RPMI7951 (cell line): ENCODE measurements at places on chromosomes 11 and 22.
A peak's percentile ranks its signal among the peaks of the same experiment; 100 is the strongest.

- no peak for DNase-seq
Observed at GRCh38 chr22:37822079-37822833, 926 bp upstream of the GALR3 start.

DNA sequence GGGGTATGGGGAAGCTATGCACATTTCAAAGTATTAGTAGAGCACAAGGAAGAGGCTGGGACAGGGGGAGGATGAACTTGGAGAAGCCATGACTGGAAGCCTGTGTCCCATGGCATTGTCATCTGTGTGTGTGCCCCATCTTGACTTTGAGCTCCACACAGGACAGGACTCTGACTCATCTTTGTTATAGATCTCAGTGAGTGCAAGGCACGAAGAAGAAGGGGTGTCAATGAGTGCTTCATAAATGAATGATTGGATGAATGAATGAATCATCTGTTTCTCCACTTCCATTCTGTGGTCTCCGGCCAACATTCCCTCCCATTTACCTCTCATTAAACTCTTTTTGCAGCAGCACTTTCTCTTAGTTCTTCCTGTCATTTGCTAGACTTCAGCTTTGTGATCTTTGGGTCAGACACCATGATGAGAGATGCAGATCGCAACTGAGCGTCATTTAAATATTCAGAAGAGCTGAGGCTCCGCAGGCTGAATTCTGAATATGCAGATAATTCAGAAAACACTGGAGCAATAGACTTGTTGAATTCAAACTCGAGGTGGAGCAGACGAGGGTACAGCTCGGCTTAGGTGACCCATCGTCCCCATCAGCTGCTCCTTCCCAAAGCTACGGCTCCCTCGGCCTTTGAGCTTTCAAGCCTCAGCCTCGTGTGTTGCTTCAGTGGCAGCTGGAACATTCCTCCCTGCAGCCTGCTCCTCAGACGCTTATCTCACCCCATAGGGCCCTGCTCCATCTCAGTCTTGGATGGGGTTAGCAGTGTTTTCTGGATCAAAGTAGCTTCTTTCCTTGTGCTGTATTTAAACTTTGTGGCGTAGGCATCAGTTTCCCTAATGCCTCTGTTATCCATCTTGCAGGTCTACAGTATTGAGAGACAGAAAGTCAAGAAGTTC lies 30.8 kb downstream of the APOL3 start:
- peak; percentile 24 for DNase-seq

DNA sequence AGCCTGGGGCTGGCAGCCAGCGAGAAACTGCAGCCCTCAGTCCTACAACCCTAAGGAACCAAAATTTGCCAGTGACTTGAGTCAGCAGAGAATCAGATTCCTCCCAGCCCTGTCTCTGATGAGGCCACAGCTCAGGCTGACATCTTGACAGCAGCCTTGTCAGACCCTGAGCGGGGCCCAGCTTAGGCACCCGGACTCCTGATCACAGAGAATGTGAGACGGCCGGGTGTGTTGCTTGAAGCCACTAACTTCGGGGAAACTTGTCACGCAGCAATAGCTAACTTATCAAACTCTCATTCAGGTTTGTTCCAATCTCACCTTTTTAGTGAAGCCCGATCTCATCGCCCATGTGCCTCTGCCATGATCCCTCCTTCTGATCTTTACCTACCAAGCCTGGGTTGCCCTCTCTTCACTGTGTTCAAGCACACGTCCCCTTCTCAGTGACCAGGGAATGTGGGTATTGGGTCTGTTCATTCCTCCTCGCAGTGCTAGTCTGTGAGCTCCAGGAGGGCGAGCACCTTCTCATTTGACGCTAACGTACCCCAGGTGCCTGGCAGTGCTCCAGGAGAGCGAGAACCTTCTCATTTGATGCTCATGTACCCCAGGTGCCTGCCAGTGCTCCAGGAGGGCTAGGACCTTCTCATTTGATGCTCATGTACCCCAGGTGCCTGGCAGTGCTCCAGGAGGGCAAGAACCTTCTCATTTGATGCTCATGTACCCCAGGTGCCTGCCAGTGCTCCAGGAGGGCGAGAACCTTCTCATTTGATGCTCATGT lies 280.7 kb downstream of the BRD1 start:
- DNase-seq = no peak

GRCh38 chr11:27910186-27910931 lies 197.6 kb downstream of the KIF18A start:
- peak; percentile 86 for DNase-seq

GRCh38 chr22:41739576-41739975 lies 40.3 kb downstream of the MEI1 start:
- no peak for DNase-seq

DNA sequence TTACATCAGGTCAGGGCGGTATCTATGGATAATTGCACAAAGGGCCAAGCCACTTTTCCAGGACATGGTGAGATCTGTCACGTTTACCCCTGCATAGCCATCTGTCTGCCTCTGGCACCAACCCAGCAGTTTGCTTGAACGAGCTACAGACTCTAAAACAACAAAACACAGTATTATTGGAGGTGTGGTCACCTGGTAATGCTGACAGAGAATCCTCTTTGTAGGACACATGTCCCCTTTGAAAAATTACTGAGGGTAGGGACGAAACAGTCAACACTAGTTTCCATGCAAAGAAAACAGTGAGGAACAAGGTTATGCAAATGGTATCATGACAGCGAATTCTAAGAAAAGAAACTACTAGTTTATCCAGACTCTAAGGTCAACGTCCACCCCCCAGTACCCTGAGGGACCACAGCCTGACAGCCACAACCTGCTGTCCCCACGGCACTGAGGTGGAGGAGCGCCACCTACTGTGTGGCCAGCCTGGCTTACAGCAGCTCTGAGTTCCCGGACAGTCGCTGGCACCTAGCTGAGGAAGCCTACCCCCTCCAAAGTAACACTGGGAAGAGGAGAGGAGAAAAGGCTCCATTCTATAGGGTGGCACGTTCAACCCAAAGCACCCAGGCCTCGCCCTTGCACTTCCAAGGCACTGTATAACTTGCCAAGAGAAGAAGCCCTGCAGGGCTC lies 117.4 kb upstream of the BID start:
- no peak for DNase-seq

DNA sequence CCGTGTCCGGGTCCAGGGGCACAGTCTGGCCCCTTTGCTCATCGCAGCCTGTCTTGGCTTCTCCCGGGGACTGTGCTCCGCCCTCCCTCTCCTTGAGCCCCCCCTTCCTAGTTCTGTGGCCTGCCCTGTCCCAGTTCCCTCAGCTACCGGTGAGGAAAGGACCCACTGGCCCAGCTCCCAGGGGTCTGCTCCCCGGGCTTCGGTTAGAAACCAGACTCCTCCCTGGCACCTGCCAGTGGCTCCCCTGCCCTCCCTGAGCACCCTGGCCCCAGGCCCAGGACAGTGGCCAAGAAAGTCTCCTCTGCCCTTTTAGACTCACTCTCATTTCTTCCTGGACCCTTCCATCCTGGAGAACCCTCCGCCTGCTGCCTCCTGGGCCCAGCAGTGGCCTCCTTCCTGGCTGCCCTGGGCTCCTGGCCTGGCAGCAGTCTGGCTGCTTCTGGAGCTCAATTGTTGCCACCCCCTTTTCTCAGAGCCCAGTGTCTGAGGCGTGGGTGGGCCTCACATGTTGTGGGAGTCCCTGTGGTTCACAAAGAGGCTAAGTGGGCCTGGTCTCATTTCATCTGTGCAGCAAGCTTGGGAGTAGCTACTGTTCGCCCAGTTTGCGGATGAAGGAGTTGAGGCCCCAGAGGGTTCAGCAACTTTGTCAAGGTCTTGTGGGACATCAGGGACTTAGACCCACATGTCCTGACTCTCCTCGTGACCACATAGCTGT lies 12.6 kb downstream of the PRDM11 start:
- DNase-seq = no peak

- DNase-seq = no peak
Observed at GRCh38 chr11:24637520-24637919, 140.7 kb downstream of the LUZP2 start.

DNA sequence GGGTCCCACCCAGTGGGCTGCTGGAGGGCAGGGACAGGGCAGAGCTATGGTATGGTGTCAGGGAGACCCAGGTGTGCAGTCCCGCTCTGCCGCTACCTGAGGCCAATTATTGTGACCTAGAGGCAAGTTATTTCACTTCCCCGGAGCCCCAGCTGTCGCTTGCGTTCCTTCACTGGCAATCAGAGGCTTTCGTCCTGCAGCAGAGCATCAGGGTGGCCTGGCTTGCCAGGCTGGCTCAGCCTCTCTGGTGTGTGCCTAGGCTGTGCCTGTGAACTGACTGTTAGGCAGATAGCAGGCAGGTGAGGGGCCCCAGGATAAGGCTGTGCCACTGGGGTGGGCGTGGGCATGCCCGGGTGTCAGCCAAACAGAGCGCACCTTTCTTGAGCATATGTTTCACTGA lies 31.4 kb downstream of the GLB1L2 start:
- no peak for DNase-seq

GRCh38 chr11:10970926-10971325 lies 113.1 kb upstream of the ZBED5 start:
- no peak for DNase-seq

DNA sequence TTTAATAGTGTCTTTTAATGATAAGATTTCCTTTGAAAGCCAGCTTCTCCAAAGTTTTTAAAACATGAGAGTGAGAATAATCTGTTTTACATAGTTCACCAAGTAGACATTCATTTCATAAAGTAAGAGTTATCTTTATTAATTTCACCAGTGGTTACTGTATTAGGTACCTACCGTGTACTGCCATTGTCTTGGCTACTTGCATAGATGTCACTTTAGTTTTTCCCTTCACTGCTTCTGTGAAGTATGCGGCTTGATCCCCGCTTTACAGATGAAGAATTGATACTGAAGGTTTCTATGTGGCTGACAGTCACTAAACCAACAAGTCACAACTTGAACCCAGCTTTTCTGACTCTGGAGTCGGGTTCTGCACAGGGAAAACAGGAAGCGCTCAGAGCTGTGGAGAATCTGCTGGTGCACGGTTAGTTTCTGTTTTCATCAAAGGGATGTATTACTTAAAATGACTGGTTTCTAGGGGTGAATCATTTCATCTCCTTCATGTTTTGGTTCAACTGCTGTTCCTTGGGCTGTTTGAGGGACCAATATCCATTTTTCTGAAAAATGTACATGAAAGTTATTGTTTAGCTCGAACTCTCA lies 39.3 kb upstream of the MYO18B start:
- no peak for DNase-seq

- peak; percentile 65 for DNase-seq
Observed at GRCh38 chr11:27319072-27319471, 43.9 kb downstream of the CCDC34 start.

DNA sequence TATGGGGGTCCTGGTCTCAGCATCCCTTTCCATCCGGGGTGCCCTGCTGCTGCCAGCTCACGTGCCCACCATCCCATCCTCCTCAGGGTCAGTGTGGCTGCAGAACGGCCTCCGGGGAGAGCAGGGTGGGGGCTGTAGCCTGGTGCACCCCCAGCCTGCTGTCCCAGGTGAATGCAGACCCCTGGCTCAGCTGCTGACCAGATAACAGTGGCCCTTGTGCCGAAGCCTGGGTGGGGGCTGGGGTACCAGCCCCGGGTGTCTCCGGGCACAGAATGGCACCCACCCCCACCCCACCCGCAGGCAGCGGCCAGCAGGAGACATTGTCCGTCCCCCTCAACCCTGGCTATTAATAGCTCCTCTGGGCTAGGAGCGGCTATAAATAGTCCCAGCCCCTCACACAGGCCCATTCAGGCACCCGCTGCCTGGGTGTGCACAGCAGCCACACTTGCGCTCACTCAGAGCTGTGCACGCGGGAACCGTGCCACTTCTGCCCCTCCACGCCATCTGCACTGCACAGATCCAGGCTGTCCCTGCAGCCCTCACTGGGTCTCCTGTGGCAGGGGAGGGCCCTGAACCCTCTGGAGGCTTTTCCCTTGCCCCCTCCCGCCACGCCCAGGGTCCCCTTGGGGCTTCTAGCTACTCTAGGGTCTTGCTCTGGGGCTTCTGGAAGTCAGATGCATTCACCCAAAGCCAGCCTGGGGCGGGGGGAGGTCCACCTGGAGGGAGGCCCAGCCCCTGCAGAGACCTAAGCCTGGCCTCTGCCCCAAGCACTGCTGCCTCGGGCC lies 18.7 kb downstream of the CRELD2 start:
- DNase-seq = no peak

- no peak for DNase-seq
Observed at GRCh38 chr11:60769273-60769672, 12.6 kb downstream of the MS4A15 start.

DNA sequence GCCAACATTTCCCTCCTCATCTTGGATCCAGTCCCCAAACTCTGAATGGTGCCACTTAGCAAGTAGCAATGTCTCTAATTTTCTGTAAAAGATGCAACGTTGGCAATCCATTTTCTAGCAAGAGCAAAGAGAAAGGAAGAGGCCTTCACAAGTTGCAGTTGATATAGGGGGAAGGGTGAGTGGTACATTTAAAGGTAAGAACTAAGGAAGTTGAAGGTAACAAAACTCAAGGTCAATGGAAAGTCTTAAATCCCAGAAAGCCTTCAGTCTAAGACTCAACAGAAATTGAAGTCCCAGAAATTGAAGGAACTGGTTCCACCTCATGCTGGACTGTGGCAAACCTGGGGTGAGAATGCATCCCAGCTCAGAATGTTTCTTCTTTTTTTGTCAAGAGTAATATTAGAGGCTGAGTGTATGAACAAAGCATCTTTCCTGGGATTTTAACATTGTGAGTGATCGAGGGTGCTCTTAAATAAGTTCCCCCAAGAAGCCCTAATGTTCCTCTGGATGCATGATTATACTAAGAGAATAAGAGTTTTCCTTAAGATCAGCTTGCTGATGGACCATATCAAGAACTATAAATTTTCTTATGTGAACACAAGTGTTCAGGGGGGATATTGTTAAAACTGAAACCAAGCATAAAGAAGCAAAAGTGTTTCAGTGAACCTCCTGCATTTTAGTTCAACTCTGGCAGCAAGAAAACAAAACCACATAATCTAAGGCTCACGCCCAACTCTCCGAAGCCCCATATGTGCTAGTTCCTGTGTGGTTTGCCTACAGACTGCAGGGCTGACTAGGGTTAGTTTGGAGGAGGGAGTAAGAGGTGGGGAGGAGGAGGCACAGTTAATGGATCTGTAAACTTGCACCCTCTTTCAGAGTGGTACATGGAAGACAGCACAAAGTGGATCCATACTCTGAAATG lies at the start of gene GRAP2:
Gene GRAP2, plus strand, starts transcription at position 779 of the 922 bp plus-strand sequence. CDS start 46,023 bp downstream, outside the sequence.
- peak; percentile 33 for DNase-seq

DNA sequence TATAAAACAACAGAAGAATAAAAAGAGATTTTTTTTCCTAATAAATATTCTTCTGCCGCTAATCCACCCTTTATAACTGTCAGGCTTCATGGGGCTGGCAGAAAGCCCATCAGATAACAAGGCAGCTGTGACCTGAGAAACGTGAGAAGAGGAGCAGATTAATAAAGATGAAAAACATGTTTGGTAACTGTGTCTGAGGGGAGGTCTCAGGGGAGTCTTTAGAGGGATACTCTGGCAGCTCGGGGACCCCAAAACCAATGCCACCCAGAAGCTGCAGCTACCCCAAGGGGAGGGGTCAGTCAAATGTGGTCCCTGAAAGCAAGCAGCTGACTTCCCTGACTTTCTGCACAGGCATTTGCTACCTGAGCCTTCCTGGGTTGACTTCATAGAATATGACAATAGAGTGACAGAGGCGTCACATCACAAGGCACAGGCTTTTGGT lies 48.4 kb upstream of the POU2AF1 start:
- DNase-seq = peak; percentile 51

DNA sequence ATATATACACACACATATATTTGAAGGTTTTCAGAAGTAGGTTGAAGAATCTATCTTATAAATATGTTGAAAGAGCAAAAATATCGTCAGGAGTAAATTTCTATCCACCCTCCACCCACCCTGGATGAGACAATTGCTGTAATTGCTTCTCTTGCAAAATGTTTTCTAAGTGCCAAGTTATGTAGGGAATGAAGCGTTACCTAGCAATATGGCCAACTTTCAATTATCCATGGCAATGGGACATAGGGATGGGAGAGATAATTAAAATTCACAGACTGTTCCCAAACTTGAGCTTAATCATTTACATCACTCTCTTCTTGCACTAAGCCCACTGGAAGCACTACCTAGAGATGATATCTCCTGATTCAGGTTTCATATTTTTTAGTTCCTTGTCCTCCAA lies 806.2 kb upstream of the RAG2 start:
- DNase-seq = no peak
